Transverse colon (tissue), 4 donors: ENCODE measurements at places on chromosomes 3 and 15. TPM values are rescaled to one million over a fixed set of nuclear protein-coding genes. Genes with fewer than 3 reads are reported as not detected.
A peak's percentile ranks its signal among the peaks of the same experiment; 100 is the strongest.

DNA sequence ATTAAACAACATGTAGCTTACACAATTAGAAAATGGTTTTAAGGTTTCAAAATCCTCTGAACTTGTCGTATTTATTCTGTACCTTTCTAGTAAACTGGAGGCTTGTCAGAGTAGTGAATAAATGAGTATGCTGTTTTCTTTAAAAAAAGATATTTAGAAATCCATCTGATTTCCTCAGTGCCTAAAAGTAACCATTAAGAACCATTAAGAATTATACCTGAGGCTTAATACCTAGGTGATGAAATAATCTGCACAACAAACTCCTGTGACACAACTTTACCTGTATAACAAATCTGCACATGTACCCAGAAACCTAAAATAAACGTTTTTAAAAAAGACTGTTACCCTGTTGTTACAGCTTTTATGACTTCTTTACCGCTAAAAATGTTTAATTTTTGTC is 143.0 kb upstream of the SOX2 start:
- no peak overlapping the region for H3K4me3 ChIP-seq
- H3K27ac ChIP-seq: no peak overlapping the region
- DNase-seq: no peak
- H3K4me1 ChIP-seq: no peaks in the 10 kb centered on the region

DNA sequence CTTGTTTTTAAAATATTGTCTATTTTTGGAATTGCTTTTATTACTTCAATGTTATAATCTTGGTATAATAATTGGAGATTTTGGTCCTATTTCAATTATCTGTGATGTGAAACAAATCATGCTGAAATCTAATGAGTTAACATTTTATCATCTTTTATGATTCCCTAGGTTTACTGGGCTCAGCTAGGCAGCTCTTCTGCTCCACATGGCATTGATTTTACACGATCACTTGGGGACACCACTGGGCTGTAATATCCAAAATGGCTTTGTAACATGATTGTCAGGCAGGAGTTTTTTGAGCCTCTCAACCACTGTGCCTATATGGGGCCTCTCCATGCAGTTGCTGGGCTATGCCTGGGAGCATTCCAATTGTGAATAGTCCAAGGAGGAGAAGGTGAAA is 163.3 kb downstream of the PYDC2 start:
- no peak overlapping the region for H3K27ac ChIP-seq
- H3K27me3 ChIP-seq: no peaks in the 10 kb centered on the region
- H3K4me1 ChIP-seq: no peaks in the 10 kb centered on the region
- no peak for DNase-seq
- no peak overlapping the region for H3K4me3 ChIP-seq

DNA sequence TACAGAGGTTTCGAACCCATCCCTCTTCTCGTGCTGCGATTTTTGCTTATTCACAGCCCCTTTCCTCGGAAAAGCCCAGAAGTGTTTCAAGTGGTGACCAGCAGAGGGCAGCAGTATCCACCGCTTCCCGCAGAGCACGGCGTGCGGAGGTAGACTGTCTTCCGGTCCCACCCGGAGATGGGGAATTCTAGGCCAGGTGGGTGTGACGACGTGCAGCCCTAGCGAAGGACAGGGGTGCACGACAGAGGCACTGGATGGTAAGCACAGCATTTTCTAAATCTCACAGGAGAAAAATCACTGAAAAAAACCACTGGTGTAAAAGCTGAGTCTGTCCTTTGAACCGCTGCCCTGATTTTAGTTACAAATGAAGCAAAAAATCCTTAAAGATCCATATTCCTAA is 7.4 kb upstream of the PSMD6 start:
- H3K27ac ChIP-seq: no peak overlapping the region
- no peak overlapping the region for H3K4me3 ChIP-seq
- no peaks in the 10 kb centered on the region for H3K4me1 ChIP-seq
- peaks cover 6% of the 10 kb centered on the region for H3K27me3 ChIP-seq
- H3K36me3 ChIP-seq: no peaks in the 10 kb centered on the region

GRCh38 chr3:25344670-25345069 is 83.4 kb upstream of the RARB start:
- no peak for DNase-seq
- H3K27ac ChIP-seq: no peak overlapping the region
- no peaks in the 10 kb centered on the region for H3K4me1 ChIP-seq

DNA sequence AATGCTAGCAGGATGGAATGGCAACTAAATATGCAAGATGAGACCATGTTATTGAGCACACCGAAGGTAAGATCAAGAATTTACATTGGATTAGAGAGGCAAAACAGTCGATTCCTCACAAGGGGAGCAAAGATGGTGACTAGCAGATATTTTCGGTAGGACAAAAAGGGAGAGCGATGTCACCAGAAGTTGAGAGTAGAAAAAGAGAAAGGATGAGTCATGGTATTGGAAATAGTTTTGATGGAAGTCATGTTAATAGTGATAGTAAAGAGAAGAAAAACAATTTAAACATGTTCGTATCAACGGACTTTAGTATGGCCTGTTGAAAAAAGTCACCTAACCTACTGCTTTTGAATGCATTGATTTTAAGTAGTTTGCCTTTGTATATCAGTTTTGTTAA is 55.0 kb downstream of the UBE2E2 start:
- H3K27me3 ChIP-seq: no peaks in the 10 kb centered on the region
- H3K36me3 ChIP-seq: no peaks in the 10 kb centered on the region
- no peak overlapping the region for H3K4me3 ChIP-seq
- H3K4me1 ChIP-seq: no peaks in the 10 kb centered on the region
- no peak for DNase-seq

DNA sequence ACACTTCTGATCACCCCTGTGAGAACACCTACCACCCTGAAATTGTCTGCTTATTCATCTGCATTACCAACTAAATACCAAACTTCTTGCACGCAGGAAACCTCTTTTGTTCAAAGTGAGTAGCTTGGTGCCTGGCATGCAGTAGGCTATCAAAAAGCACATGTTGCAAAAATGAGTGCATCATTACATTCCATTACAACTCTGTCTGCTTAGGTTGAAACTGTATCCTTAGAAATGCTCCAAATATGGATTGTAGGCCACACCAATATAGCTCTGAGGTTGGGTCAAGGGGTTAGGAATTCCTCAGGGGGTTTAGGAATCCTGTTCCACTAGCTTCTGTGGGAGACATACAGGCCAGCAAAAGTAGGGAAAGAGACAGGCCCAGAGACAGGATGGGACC is 107.2 kb downstream of the THRB start:
- no peak for DNase-seq
- no peak overlapping the region for H3K4me3 ChIP-seq
- no peaks in the 10 kb centered on the region for H3K27me3 ChIP-seq
- peaks cover 33% of the 10 kb centered on the region for H3K4me1 ChIP-seq

DNA sequence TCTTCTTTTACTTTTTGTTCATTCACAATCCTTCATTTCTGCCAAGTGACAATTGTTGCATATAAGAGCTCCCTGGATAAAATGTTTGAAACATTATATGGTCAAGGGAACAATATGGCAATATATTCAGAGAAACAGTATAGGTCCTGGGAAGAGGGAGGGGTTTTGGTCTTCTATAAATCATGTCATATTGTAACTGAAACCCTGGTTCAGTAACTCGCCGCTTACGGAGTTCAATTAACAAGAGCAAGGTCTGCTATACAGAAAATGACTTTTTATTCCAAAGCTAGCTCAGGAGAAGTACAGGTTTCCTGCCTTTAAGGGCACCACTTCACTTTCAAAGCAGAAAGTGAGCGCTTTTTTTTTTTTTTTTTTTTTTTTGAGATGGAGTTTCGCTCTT is 522.1 kb upstream of the TGFBR2 start:
- no peaks in the 10 kb centered on the region for H3K36me3 ChIP-seq
- H3K4me1 ChIP-seq: peaks cover 17% of the 10 kb centered on the region
- H3K4me3 ChIP-seq: no peak overlapping the region
- no peaks in the 10 kb centered on the region for H3K27me3 ChIP-seq
- H3K27ac ChIP-seq: no peak overlapping the region

DNA sequence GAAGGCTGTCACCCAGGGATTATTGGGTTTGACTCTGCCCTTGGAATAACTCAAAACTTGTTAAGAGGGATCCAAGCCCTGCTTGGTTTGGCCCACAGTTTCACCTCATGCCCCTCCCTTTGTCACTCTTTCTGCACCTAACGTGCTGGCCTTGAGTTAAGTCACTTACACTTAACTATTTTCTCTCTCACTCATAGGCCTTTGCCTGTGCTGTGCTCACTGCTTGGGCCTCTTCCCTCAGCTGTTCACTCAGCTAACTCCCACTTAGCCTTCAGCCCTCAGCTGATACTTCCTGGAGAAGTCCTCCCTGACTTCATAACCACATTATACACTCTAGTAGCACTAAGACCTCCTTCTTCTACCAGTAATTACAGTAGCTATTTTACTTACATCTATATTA is 133.3 kb downstream of the CMSS1 start:
- no peaks in the 10 kb centered on the region for H3K27me3 ChIP-seq
- H3K36me3 ChIP-seq: no peaks in the 10 kb centered on the region
- H3K27ac ChIP-seq: peak overlapping the region; percentile 4
- peaks cover 20% of the 10 kb centered on the region for H3K4me1 ChIP-seq
- no peak for DNase-seq

- no peak for DNase-seq
- H3K4me1 ChIP-seq: peaks cover 7% of the 10 kb centered on the region
- H3K36me3 ChIP-seq: no peaks in the 10 kb centered on the region
- H3K4me3 ChIP-seq: no peak overlapping the region
- no peaks in the 10 kb centered on the region for H3K27me3 ChIP-seq
- no peak overlapping the region for H3K27ac ChIP-seq
Measured at GRCh38 chr15:92611995-92612745, 43.4 kb downstream of the FAM174B start.

DNA sequence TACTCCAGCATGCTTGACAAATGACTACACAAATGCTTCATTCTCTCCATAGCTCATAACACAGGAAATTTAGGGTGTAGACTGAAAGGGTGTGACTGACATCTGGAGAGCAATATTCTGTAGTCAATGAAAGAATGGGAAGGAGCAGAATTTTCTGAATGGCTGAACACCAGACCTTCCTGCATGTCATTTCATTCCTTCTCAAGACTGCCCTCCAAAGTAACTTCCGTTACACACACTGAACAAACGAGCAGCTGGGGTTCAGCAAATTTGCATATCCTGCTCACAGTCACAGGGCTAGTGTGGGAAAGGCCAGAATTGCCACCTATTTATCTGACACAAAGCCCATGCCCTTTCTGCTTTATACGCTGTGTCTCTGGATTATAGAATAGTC is 325.0 kb upstream of the CFAP20DC start:
- H3K4me3 ChIP-seq: no peak overlapping the region
- no peaks in the 10 kb centered on the region for H3K4me1 ChIP-seq
- DNase-seq: peak; percentile 16
- H3K36me3 ChIP-seq: no peaks in the 10 kb centered on the region

GRCh38 chr15:41957021-41957897 is 15.1 kb downstream of the EHD4 start:
- no peak overlapping the region for H3K4me3 ChIP-seq
- peaks cover 17% of the 10 kb centered on the region for H3K4me1 ChIP-seq
- H3K27me3 ChIP-seq: no peaks in the 10 kb centered on the region

GRCh38 chr15:98787936-98788757 is 139.8 kb downstream of the IGF1R start:
- DNase-seq: peak; percentile 41
- H3K27ac ChIP-seq: peak overlapping the region; percentile 82
- no peaks in the 10 kb centered on the region for H3K36me3 ChIP-seq

DNA sequence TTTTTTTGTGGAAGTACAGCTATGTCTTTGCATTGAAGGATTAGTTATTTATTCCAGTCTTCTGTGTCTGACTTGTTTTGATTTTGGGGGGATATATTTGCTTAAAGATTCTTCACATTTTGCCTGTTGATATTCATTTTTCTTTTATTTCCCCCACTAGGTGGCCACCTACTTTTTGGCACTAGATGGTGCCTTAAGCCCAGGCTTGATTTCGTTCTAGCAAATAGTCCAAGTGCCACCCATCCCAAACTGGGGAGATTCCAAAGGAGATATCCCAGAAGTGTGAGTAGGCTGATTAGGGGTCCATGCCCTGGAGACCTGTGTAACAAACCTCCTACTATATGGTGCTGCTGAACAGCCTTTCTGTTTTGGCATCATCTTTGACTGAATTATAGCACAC is 80.0 kb upstream of the SPATA16 start:
- H3K27ac ChIP-seq: no peak overlapping the region
- DNase-seq: no peak
- H3K4me3 ChIP-seq: no peak overlapping the region
- no peaks in the 10 kb centered on the region for H3K27me3 ChIP-seq

DNA sequence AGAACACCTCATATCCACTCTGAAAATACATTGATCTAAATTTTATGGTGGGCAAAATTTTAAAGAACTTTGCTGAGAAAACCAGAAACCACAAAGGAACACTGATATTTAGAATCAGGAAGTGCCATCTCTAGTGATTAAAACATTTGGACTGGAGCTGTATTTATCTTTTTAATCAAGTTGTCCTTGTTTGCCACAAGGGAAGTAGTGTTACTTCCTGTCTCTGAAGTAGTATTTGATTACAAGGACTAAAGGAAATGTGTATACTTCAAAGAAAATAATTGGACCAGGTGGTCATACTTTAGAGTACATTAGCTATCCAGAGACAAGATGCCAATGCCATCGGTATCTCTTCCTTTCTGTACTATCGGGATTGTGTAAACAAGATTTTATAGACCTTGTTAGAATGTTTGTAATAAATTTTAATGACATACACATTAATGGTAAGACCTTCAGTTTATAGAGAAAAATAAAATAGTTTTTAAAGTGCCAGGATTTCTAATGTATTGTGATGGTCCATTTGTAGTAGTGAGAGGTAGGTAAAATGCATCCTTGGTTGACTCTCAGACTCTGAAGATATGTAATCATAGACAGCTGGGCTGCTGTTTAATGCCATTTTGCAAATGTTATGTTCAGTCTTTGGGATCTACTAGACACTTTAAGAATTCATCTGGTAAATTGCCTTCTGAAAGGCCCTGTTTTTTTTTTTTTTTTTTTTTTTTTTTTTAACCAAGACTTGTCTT is 131.9 kb downstream of the B3GALNT1 start:
- no peaks in the 10 kb centered on the region for H3K36me3 ChIP-seq
- H3K4me1 ChIP-seq: no peaks in the 10 kb centered on the region
- no peak overlapping the region for H3K4me3 ChIP-seq
- no peaks in the 10 kb centered on the region for H3K27me3 ChIP-seq
- H3K27ac ChIP-seq: no peak overlapping the region
- DNase-seq: no peak

Gene HESX1
- not detected for total RNA-seq

Gene GHRL
- not detected for total RNA-seq

Gene LOXL1
- 1.9 TPM for total RNA-seq
